Activated T-helper 2 cell treated with anti-CD3 and anti-CD28 coated beads, Interferon-gamma antibody, Interleukin-2, Interleukin-4, amounts not matched to agents 10 μg/mL and 5 μg/mL and 100 μg/mL, durations not matched to agents 14 hours and 24 hours and 36 hours (primary cell): ENCODE measurements at places on chromosomes 5 and 9.
A peak's percentile ranks its signal among the peaks of the same experiment; 100 is the strongest.

DNA sequence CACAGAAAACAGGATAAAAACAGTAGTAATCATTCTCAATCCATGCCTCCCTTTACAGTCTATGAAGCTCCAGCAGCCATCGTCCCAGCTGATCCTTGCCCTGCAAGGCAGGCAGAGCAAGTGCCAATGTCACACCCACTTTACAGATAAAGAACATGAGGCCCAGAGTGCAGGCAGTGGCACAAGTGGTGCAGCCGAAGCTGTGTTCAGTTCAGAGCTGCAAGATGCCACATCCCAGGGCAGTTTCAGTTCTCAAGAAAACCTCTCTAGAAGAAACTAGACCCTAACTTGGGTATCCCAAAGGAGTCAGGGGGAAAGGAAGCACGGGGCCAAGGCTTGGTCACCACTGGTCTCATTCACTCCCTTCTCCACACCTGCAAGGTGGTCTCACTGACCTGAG is 34.6 kb upstream of the CPLX2 start:
- no peak for DNase-seq

DNA sequence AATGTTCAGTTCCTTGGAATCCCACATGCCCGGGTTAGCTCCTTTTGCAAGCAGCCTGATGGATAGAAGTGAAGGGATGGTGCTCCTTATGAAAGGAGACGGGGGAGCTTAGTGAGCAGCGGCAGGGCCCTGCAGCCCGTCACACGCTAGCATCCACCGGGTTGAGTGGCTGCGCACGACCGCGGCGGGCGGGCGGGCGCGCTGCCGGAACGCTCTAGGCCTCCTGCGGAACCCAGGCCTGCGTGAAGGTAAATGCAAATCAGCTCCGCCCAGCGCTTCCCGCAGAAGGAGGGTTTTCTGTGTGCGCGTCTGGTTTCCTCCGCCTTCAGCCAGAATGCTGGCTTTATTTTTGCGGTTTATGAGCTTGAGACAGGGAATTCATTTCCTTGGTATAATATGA is 19.8 kb downstream of the IL12B start:
- no peak for DNase-seq

DNA sequence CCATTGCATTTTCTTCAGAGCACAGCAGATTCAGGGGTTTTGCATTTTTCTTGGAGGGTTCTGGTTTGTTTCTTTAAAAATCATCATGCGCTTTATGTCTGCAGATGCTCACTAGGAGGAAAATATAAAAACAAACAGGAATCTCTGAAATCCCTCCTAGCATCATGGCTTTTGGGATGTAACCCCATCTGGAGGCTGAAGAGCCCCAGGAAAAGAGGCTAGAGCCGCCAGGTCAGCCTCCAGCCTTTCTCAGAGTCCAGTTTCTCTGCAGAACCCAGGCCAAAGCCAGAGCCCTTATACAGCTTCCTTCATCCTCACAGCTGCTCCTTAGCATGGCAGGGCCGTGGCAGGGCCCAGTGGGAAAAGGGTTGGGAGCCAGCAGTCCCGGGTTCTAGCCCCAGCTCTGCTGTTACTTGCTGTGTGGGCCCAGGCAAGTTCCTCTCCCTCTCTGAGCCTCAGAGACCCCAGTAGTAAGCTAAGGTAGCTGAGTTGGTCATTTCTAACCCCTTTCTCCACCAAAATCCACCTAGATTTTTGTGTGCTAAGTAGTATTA is 62.1 kb downstream of the PAX5 start:
- no peak for DNase-seq

- no peak for DNase-seq
Observed at GRCh38 chr5:158039911-158040347, 181.0 kb upstream of the CLINT1 start.

DNA sequence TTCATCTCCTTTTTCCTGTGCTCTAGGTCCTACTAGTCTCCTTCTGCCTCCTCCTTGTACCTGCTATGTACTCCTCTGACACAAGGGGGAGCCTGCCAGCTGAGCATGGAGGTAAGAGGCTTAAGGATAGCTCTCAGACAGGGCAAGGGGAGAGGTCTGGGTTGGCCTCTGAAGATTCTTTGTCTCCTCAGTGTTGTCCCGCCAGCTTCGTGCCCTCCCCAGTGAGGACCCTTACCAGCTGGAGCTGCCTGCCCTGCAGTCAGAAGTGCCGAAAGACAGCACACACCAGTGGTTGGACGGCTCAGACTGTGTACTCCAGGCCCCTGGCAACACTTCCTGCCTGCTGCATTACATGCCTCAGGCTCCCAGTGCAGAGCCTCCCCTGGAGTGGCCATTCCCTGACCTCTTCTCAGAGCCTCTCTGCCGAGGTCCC is 3.8 kb downstream of the CREB3 start:
- peak; percentile 62 for DNase-seq

- DNase-seq, result peak; percentile 56
Observed at GRCh38 chr5:32709750-32710549, 1.2 kb upstream of the NPR3 start.

GRCh38 chr5:72015103-72015548 is 92.1 kb upstream of the MAP1B start:
- no peak for DNase-seq

DNA sequence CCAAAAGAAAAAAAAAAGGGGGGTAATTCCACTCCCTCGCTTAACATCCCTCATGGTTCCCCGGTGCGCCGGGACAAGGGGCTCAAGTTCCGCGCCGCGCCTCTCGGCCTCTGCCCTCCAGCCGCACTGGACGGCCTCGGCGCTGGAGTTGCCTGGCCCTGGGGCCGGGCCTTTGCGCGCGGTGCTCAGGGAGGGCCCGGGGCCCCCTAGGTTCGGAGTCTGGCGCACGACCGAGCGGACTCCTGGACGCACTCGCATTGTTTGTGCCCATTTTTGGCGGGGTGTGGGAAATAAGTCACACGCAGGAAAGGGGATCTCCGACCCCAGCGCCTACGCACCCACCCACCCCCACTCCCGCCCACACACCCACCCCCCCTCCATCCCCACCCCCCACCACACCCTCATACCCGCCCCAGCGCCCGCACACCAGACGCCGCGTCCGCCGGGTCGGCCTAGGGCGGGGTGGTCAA is 381 bp downstream of the MED22 start:
- DNase-seq, result peak; percentile 43

- no peak for DNase-seq
Observed at GRCh38 chr5:158532739-158533138, 567.0 kb downstream of the EBF1 start.

DNA sequence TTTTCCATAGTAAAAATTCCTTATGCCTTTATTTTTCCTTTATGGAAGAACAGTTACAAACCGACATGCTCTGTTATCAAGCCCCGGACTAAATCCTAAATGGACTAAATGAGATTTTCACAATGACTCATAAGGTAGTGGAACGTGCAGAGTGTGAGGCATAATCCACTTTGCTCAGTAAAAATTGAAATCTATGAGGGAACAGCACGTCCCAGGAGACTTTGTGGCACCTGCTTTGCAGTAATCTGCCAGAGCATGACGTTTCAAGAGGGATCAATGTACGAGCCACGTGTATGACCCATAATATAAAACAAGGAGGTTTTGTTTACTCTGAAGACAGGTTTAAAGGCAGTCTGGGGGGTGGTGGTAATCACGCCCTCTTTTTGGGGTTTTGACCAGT is 83.8 kb upstream of the GNA14 start:
- no peak for DNase-seq

- no peak for DNase-seq
Observed at GRCh38 chr9:129305246-129305645, 127.2 kb upstream of the IER5L start.

DNA sequence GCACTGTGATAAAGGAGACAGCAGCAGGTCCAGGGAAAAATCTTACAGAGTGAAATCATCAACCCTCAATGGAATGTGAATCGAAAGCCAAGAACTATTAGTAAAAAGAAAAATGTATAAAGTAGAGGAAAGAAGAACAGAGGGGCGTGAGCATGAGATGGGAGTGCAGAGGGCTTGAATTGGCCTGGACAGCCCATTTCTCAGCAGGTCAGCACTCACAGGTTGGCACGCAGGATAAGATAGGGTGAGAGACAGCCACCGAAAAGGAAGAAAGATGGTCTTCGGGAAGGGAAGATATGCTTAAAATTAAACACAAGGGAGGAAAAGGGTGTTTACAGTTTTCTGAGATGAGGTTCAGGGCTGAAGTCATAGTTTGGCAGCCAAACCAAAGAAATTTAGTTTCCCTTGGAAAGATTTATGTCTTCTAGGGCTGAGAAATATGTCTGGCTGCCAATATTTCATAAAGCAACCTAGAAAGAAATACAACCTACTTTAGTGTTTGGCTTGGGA is 524.7 kb downstream of the SPATA31D1 start:
- DNase-seq, result no peak

DNA sequence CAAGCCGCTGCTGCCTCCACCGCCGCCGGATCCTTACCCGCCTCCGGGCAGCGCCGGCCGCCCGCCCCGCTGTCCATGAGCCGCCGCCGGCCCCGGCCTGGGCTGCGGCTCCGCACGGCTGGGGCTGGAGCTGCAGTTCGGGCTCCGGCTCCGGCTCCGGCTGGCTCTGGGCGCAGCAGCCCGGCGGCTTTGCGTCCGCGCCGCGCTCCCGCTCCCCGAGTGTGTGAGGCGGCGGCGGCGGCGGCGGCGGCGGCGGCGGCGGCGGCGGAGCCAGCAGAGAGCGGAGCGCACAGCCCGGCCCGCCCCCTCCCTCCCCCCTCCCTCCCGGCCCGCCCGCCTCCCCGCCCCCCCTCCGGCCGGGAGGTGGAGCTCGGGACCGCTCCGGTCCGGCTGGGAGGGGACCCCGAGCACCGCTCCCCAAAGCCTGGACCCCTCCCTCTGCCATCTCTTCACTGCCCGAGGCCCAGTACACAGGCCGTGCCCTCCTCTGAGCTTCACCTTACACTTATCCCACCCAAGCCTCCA is at the start of gene PCDH1:
TSS of gene PCDH1 (minus strand) at position 225 of the 525 bp plus-strand sequence. CDS start at position 77, 148 bp downstream.
- DNase-seq, result no peak

DNA sequence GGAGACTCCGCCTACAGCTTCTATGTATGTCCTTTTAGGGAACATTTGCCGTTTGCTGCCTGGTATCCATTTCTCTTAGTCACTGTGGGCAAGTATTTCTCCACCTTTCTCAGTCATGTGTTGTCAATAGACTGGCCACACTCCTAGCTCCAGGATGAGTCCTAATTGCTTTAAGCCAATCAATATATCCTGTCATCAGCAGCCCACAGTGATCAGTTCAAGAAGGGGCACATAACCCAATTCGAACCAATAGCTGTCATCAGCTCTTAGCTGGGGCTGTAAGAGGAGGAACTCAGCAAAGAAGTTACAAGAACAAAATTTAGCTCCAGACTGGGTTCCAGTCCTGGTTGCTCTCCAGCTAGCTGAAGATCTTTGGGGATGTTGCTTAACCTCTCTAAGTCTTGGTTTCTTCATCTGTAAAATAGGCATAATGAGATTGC is 70.7 kb upstream of the MAN2A1 start:
- no peak for DNase-seq

GRCh38 chr9:14690948-14691730 is 2.1 kb downstream of the ZDHHC21 start:
- no peak for DNase-seq

DNA sequence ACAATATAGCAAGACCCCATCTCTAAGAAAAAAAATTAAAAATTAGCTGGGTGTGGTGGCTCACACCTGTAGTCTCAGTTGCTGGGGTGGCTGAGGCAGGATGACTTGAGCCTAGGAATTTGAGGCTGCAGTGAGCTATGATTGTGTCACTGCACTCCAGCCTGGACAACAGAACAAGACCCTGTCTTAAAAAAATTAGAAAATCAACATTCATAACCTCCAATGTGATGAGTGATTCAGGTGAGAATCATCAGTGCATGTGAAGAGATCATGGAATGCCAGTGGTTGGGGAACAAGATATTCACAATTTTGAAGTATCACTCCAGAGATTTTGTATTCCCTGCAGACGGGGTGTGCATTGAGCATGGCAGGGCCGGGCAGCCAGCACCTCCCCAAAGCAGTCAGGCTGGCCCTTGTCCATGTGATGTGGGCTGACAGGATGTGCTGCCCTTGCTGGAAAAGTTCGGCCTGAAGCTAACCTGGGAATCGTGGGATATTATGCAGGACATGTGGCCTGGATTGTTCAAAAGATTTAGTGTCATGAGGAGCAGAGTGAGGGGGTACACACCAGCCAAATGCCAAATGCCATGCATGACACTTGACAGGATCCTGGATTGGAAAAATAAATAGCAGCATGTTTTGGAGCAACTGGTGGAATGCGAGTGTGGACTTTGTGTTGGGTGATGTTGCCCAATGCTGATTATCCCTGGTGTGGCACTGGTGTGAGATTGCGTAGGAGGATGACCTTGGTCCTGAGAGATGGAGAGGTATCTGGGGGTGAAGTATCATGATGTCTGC is 189.0 kb downstream of the RGS3 start:
- no peak for DNase-seq

GRCh38 chr5:60960591-60960990 is 15.6 kb downstream of the NDUFAF2 start:
- no peak for DNase-seq

DNA sequence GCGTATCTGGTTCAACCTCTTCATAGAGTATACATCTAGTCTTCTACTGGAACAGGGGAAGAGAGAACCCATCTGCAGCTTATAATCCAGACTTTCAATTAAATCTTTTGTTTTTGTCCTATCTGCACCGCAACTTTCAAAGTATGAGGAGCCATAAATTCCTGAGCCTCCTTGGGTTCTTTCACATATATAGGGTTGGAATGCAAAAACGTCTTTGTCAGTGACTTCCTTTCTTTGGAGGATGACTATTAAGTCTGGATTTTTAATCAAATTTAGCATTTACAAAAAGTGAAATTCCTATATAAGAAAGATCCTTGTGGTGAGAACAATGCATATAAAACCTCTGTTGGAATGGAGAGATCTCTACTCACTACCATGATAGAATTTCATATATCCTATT is 370.8 kb downstream of the TMEM38B start:
- no peak for DNase-seq

DNA sequence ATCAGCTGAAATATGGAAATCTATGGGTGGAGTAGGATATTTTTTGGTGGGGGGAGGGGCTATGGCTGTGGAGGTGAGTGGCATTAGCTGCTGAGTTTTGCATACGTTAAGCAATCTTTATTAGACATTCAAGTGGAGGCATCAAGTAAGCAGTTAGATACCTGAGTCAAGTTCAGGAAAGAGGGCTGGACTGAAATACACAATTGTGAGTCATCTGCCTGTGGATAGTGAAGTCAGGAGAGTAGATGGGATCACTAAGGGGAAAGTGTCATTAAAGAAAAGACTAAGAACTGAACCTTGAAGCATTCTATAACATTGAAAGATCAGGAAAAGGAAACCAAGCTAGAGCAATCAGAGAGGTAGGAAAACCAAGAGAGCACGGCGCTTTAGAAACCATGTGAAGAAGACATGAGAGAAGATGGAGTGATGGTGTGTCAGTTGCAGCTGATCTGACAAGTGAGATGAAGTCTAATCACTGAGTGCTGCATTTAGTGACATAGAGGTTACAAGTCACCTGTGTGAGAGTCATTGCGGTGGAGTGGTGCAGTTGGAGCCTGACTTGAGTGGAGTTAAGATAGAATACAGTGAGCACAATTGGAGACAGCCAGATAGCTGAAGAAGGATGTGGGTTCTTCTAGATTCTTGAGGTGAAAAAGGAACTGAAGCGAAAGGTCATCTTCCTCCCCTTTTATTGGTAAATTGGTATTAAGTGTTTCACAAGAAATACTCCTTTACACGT is 88.7 kb downstream of the PIP5K1B start:
- peak; percentile 33 for DNase-seq
